ENCODE measurements at places on chromosomes 2 and 18.

- no peak for DNase-seq
Observed at GRCh38 chr2:100222844-100223243, 80.5 kb upstream of the AFF3 start.

GRCh38 chr18:58466636-58467205 lies 162.2 kb downstream of the ALPK2 start:
- DNase-seq: no peak

DNA sequence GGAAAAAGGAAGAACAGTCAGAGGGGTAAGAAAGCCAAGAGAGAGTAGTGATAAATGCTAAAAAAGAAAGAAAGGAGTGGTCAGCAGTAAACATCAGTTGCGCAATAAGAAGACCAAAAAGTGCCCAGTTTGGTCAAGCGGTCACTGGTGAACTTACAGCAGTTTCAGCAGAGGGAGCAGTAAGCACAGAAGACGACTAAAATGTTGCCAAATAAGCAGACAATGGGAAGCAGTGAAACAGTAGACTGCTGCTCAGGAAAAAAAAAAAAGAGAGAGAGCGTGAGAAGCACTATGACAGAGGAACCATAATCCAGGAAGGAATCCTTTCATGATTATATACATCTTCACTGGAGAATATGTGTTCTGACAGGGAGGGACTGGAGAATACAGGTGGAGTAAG lies 45.8 kb downstream of the DNAJC10 start:
- DNase-seq: no peak

DNA sequence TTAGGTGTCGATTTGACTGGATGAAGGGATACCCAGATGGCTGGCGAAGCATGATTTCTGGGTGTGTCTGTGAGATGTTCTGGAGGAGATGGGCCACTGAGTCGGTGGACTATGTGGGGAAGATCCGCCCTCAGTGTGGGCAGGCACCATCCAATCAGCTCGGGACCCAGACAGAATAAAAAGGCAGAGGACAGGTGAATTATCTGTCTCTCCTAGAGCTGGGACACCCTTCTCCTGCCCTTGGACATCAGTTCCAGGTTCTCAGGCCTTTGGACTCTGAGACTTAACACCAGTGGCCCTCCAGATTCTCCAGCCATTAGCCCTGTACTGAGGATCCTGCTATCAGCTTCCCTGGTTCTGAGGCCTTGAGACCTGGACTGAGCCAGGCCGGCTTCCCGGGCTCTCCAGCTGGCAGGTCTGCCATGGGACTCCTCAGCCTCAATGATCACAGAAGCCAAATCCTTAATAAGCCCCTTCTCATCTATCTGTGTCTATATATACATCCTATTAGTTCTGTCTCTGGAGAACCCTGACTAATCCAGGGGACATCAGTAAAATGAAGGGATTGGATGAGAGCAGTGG lies 11.7 kb downstream of the PROC start:
- DNase-seq: no peak

GRCh38 chr2:44560352-44560751 lies 198.6 kb downstream of the CAMKMT start:
- DNase-seq: no peak

- no peak for DNase-seq
Observed at GRCh38 chr2:58739033-58739432, 497.9 kb upstream of the FANCL start.
